Stimulated activated CD4-positive, alpha-beta T cell treated with anti-CD3 and anti-CD28 coated beads, Interleukin-1b, Interleukin-23, amount 100 ng/mL, for 24 hours (primary cell): ENCODE measurements at places on chromosomes 6 and 20.
A peak's percentile ranks its signal among the peaks of the same experiment; 100 is the strongest.

- no peak for DNase-seq
Observed at GRCh38 chr6:168416531-168416930, 24.5 kb upstream of the SMOC2 start.

DNA sequence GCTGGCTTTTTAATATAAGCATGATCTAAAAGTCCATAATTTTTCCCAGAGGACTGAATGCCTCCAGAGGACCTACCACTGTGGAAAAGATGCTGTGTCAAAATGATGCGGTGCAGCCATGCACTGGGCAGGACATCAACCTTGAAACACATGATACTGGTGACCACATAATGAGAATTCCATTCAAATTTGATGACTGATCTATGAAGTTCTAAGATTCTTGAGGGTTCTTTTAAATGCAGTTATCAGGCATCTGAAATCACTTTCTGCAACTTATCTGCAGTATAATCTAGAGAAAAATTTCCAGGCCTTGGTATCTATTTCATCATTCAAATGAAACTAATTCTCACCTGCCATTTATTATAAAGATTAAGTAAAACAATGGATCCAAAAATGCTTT is 15.0 kb upstream of the MARCKS start:
- DNase-seq: no peak

DNA sequence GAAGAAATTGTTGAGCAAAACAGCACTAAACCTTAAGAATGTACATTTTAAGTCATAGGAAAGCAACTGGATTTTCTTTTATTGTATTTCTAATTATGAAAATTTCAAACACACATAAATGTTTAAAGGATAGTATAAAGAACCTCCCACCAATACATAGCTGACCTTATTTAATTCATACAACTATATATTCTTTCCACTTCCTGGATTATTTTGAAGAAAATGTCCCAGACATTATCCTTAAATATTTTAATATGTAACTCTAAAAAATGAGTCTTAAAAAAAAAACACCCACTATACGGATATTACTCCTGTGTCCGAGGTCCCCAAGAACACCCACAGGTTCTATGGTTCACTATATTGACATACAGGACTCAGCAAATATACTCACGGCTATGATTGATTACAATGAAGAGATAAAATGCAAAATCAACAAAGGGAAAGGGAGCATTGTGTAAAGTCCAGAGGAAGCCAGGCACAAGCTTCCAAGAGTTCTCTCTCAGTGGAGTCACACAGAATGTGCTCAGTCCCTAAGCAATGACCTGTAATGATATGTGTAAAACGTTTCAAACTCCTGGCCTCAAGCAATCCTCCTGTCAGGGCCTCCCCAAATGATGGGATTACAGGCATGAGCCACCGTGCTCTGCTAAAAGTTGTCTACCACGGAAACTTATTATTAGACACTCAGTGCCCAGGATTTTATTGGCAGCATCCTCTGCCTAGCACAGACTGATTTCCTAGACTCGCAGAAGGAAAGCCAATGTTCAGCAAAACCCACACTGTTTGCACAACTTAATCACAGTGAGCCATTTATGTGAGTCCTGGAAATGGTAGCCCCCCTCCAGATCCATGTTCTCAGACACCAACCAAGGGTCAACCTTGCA is 23.2 kb downstream of the GLYATL3 start:
- no peak for DNase-seq

DNA sequence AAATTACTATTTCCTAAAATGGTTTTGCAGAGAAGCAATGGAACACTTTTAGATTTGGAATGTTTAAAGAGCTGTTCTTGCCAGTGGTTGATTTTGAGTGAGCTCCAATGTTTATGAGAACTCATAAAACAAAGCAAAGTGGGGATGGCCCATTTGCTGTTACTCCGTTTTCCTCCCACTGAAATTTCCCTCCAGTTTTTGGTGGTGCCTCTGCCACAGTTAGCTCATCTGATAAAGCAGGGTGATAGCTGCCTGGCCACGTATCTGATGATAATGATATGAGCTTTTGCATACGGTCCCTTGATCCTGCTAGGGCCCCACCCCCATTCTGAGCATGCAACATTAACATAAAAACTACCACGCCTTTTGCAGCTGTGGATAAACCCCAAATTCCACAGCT is 10.4 kb downstream of the CD83 start:
- DNase-seq: no peak

GRCh38 chr6:17835784-17836183 is 129.1 kb upstream of the NUP153 start:
- no peak for DNase-seq

GRCh38 chr6:78709021-78709420 is 158.3 kb upstream of the IRAK1BP1 start:
- no peak for DNase-seq

GRCh38 chr6:3419624-3420272 is 37.1 kb downstream of the SLC22A23 start:
- no peak for DNase-seq

DNA sequence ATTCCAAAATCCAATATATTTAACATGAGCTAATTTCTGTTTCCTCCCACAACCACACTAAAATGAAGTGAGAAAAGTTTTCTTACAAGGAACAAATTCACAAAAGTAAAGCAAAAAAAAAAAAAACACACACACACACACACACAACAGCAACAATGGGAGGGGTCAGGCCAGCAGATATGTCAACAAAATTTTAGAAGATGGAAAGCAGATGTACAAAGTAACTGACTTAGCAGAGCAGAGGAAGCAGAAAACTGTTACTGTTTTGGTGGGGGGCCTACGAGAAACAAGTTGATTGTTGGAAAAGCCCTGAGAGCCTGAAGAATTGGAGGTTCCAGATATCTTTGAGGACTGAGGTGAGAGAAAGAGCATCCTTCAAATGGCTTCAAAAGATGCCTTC is 11.7 kb downstream of the EPB41L2 start:
- no peak for DNase-seq

GRCh38 chr20:4369798-4370124 is 351.9 kb upstream of the PRND start:
- no peak for DNase-seq

GRCh38 chr6:1930356-1930755 is 315.0 kb downstream of the GMDS start:
- DNase-seq: no peak

- peak; percentile 12 for DNase-seq
Observed at GRCh38 chr6:109978174-109979032, at the start of gene GPR6. GPR6 (plus strand) TSS chr6:109978311; CDS start chr6:109979113, 802 bp downstream.
